Tracheal epithelial cell (primary cell): ENCODE measurements at places on chromosomes 7 and 10. TPM values are rescaled to one million over a fixed set of nuclear protein-coding genes. Genes with fewer than 3 reads are reported as not detected.

Gene CRYGN
- not detected in 2 replicates for total RNA-seq

Gene GSAP
- total RNA-seq = 9.2 and 9.8 TPM in 2 replicates

Gene SPDYE2
- total RNA-seq = not detected in 2 replicates

Gene FXYD4
- not detected in 2 replicates for total RNA-seq

Gene AKR1B15
- total RNA-seq = 0.24 TPM in 1 of 2 replicates, not detected in the other

Gene SH2B2
- total RNA-seq = 4.9 and 7.0 TPM in 2 replicates

Gene PHTF2
- total RNA-seq = 8.5 and 9.9 TPM in 2 replicates

Gene ZPBP
- not detected in 2 replicates for total RNA-seq

Gene FAM221A
- total RNA-seq = 1.2 and 1.9 TPM in 2 replicates

Gene ABCC2
- 0.21 and 0.96 TPM in 2 replicates for total RNA-seq

Gene CYP2W1
- total RNA-seq = 0.24 TPM in 1 of 2 replicates, not detected in the other

Gene ADRB1
- 0.24 and 4.0 TPM in 2 replicates for total RNA-seq

Gene DYNC1I1
- total RNA-seq = 0.21 and 0.24 TPM in 2 replicates

Gene NACAD
- total RNA-seq = under 0.01 and 0.96 TPM in 2 replicates

Gene ACSM6
- total RNA-seq = not detected in 2 replicates

Gene SGMS1
- total RNA-seq = 36.4 and 65.5 TPM in 2 replicates

Gene RALA
- 15.8 and 17.6 TPM in 2 replicates for total RNA-seq

Gene ADARB2
- total RNA-seq = under 0.01 TPM in 2 replicates

Gene SCIN
- 0.21 and 5.3 TPM in 2 replicates for total RNA-seq

Gene EGR2
- under 0.01 TPM in 1 of 2 replicates, not detected in the other for total RNA-seq

Gene SFRP5
- not detected in 2 replicates for total RNA-seq

Gene LLCFC1
- not detected in 2 replicates for total RNA-seq

Gene SLIT1
- under 0.01 TPM in 1 of 2 replicates, not detected in the other for total RNA-seq

Gene SRGN
- 0.21 and 13.5 TPM in 2 replicates for total RNA-seq

Gene ERLIN1
- total RNA-seq = 28.2 and 51.6 TPM in 2 replicates

Gene OR2A5
- total RNA-seq = under 0.01 TPM in 1 of 2 replicates, not detected in the other

Gene ZNF853
- 0.85 and 2.2 TPM in 2 replicates for total RNA-seq

Gene RAMP3
- 0.21 TPM in 1 of 2 replicates, not detected in the other for total RNA-seq

Gene CPA4
- total RNA-seq = 6.6 and 7.2 TPM in 2 replicates

Gene A1CF
- total RNA-seq = not detected in 2 replicates

Gene MMD2
- not detected in 2 replicates for total RNA-seq

Gene CCDC6
- total RNA-seq = 41.2 and 54.1 TPM in 2 replicates

Gene DLG5
- total RNA-seq = 25.8 and 45.6 TPM in 2 replicates

Gene TRPV5
- total RNA-seq = not detected in 2 replicates

Gene CACNB2
- under 0.01 TPM in 1 of 2 replicates, not detected in the other for total RNA-seq
